ENCODE measurements at places on chromosomes 2 and 18. TPM values are rescaled to one million over a fixed set of nuclear protein-coding genes. Genes with fewer than 3 reads are reported as not detected.

MATN3 gene
- total RNA-seq = not detected

SCG2 gene
- 0.10 TPM for total RNA-seq

SLC4A3 gene
- total RNA-seq = not detected

COL4A3 gene
- total RNA-seq = not detected

ARMC9 gene
- total RNA-seq = 0.58 TPM

ALK gene
- total RNA-seq = not detected

CCDC74B gene
- 1.1 TPM for total RNA-seq

LIMS4 gene
- not detected for total RNA-seq

IL1RL1 gene
- 0.12 TPM for total RNA-seq

TEX44 gene
- total RNA-seq = not detected

NHEJ1 gene
- 18.1 TPM for total RNA-seq

EDAR gene
- total RNA-seq = 0.87 TPM

THOC1 gene
- 55.9 TPM for total RNA-seq

MAP3K19 gene
- total RNA-seq = not detected

HRH4 gene
- 0.07 TPM for total RNA-seq

RAB17 gene
- total RNA-seq = not detected

TRABD2A gene
- 70.2 TPM for total RNA-seq

SLC38A11 gene
- total RNA-seq = not detected

NAT8 gene
- not detected for total RNA-seq

LYPD6 gene
- not detected for total RNA-seq

MOGAT1 gene
- total RNA-seq = not detected

ASIC4 gene
- not detected for total RNA-seq

All from activated CD4-positive, alpha-beta T cell treated with anti-CD3 and anti-CD28 coated beads, Interleukin-2, amount 10 ng/mL, durations not matched to agents 7 days and 5 days (primary cell).